ENCODE measurements at places on chromosomes 13 and 19.

- DNase-seq: no peak
Measured at GRCh38 chr19:2356036-2356646, 3.9 kb upstream of the TMPRSS9 start.

DNA sequence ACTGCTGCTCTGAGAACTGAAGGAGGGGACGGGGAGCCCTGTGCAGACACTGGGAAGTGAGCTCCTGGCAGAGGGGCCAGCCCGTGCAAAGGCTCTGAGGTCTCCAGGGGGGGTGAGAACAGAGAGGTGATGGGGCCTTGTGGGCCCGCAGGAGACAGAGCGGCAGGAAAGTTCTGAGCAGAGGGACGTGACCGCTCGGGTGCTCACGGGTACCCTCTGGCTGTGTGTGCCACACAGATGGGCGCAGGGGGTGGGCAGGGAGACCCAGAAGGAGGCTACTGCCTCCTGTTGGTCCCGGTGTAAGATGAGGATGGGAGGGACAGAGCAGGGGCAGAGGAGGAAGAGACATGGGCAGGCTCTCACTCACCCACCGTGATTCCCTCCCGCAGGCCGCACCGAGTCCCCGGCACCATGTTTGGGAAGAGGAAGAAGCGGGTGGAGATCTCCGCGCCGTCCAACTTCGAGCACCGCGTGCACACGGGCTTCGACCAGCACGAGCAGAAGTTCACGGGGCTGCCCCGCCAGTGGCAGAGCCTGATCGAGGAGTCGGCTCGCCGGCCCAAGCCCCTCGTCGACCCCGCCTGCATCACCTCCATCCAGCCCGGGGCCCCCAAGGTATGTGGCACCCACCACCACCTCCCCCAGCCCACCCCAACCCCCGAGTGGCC is 27.5 kb upstream of the NCCRP1 start:
- DNase-seq: no peak

GRCh38 chr19:53595510-53595867 is 36.3 kb upstream of the DPRX start:
- no peak for DNase-seq

- DNase-seq: no peak
Measured at GRCh38 chr13:98495627-98496478, 81.1 kb downstream of the STK24 start.

DNA sequence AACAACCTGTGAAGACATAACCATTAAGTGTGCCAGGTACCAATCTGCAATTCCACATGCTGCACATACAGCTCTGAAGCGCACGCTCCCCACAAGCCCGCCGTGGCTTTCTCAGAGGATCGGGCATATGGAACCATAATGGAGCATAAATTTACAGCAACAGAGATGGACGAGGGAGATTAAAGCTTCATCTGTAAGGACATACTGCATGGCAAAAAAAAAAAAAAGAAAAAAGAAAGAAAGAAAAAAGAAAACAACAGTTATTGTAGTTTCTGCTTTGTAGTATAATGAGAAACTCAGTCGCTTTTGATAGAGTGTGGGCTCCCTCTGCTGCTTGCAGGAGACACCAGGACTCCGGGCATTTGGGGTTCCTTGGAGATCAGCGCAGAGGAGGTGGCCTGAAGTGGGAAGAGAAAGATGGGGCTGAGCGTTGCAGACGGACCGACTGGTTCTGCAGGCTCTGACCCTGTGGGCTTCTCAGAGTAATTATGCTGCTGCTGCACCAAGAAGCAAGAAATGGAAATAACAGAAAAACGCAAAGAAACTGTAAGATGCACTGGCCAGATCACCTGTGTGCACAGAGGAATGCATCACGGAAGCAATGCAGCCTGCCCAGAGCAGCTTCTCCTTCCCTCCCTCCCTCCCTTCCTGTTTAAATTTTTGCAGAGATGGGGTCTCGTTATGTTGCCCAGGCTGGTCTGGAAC is 10.8 kb upstream of the PDCD5 start:
- peak; percentile 66 for DNase-seq

GRCh38 chr13:61880578-61881283 is 465.1 kb upstream of the PCDH20 start:
- DNase-seq: no peak

DNA sequence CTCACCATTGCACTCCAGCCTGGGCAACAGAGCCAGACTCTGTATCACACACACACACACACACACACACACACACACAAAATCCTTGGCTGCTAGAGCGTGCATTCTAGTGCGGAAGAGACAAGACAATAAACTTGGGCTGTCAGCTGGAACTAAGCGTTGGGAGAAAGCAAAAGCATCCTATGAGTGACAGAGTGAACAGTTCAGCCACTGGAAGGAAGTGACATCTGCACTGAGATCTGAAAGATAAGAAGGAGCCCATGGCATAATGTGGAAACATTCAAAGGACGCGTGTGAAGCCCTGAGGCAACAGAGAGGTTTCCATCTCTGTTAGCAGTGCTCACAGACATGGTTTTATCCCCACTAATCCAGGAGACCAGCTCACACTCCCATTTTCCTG is 3.5 kb upstream of the SLC1A5 start:
- DNase-seq: no peak

DNA sequence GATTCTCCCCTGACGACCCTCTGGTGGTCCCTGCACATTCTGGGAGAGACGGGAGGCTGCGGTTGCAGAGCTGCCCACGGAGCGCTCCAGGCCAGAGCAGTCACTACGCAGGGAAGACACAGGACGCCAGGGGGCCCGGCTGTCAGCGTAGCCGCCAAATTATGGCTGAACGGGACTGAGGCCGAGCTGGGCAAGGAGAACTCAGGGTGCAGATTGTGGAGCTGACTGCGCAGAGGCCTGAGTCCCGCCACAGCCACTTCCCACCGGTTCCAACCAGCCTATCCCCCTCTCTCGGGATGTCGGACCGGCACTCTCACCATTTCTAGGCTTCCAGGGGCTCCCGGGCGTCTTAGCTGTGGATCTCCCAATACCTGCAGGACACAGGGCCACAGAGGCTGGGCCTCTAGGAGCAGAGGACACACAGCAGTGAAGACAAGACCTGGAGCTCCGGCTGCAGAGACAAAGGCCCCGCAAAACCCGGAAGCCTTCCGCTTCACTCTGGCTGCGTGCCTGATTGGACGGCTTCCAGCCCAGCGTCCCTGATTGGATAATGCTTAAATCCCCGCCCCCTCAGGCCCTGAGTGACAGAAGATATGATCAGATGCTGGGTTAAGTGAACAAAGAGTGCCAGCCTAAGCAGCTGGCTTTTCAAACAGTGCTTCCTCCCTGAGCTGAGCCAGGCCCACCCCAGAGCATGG is at the start of gene ZNF737:
TSS of gene ZNF737 (minus strand) at position 461 of the 698 bp plus-strand sequence. CDS start at position 320, 141 bp downstream.
- peak; percentile 88 for DNase-seq

DNA sequence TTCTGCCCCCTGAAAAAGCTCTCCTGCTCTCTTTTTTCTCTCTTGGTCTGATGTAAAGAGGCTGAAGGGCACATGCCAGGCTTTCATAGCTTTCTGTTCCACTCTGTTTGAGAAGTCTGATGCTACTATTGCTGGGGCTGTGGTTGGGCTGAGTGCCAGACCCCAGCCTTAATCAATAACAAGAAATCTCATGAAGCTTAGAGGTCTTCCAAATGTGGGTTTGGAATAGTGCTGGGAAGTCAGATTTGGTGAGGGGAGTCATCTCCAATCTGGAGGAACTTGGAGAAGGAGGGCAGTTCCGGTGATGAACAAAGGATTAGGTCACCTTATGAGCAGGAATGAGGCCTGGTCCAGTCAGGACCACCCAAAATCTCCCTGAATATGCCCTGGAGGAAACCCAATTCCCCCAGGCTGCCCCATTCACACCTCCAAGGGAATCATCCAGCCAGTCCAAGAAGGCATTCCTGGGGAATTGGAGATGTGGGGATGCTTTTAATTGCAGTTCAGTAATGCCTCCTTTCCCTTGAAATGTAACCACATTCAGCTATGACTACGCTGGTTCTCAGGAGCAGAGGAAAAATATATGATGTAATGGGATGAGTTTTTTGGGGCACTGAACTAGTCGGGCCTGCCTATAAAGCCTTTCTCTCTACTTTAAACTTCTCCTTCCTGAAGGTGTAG is 102.0 kb downstream of the STARD13 start:
- DNase-seq: no peak

DNA sequence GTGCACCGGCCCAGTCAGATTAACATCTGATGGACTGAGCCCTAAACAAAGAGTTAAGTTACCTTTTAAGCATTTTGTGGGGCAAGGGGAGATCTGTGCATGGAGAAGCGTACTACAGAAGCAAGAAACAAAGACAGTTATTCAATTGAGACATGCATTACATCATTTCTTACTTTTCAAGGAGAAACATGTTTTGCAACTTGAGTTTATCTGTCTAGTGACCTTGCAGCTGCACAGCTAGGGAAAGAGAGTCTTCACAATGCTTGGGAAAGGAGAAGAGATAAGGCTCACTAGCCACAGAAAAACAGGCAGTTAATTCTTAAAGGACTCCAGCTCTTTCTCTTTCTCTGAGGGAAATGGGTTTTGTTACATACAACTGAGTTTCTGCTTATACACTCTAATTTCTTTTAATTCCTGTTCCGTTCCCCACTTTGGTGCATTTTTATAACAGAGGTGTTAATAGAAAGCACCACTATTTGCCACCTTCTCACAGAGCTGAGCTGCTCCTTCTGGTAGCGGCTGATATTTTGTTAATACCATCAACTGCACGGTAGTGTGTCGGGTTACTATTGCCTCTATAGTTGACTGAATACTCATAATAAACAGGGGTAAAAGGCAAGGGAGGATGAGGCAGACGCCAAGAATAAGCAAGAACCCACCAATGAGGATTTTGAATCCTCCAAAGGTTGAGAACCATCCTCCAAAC is 55.9 kb downstream of the ZNF431 start:
- DNase-seq: no peak

DNA sequence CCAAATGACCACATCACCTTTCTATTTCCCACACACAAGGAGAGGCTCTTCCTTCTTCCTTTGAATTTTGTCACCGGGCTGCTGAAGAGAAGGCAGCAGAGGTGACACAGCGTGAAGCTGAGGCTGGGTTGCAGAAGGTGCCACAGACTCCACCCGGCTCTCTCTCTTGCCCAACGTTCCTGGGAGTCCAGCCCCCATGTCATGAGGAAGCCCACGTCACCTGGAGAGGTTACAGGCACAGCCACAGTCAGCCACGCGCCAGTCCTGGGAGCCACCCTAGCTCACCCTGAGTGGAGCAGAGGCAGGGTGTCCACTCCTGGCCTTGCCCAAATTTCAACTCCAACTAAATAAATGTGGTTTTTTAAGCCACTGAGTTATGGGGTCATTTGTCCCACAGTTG is 4.8 kb upstream of the TMEM255B start:
- DNase-seq: no peak

GRCh38 chr19:55312621-55313512 is 12.3 kb downstream of the TMEM150B start:
- no peak for DNase-seq

GRCh38 chr13:41434831-41435520 is 22.4 kb upstream of the RGCC start:
- DNase-seq: no peak

- no peak for DNase-seq
Measured at GRCh38 chr13:85985797-85986196, 186.6 kb upstream of the SLITRK6 start.

DNA sequence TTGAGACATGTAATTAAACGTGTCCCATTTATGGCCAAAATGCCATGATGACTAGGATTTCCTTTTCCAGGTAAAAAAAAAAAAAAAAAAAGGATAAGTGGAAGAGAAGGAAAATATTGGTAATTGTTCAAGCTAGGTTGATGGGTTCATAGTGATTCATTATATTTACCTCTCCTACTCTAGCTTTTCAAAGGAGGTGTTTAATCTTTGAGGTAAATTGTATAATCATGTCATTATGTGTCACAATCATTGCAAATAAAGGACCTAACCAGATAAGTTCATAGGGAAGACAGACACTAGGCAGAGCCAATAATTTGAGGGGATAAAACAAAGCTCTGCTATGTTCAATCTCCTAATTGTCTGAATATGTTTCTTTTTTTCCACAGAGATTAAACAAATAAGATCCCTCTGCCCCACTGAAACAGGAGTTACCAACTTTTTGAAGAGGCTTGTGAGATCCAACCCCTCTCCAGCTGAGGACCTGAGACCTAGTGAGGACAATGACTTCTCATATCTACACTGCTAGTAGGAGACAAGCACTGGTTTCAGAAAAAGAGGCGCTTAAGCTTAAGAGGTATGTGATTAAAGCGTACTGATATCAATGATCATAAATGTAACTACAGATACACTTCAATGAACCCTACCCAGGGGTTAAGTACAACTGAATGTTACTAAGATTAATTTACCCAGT is 61.4 kb downstream of the USP12 start:
- no peak for DNase-seq

DNA sequence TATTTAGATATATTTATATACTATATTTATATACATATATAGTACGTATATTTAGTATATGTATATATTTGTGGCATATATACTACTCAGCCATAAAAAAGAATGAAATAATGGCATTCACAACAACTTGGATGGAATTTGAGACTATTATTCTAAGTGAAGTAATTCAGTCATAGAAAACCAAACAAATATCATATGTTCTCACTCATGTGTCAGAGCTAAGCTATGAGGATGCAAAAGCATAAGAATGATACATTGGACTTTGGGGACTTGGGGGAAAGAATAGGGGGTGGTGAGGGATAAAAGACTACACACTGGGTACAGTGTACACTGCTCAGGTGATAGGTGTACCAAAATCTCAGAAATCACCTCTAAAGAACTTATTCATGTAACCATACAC is 1015.7 kb downstream of the EFNB2 start:
- DNase-seq: no peak

All from nucleus accumbens (tissue), 56 donors.